Mesothelial cell of epicardium (in vitro differentiated cells): ENCODE measurements at places on chromosomes 1 and 21.
A peak's percentile ranks its signal among the peaks of the same experiment; 100 is the strongest.

- DNase-seq = no peak
These were observed 2.7 kb downstream of the FAM131C start for GRCh38 chr1:16070640-16071355.

DNA sequence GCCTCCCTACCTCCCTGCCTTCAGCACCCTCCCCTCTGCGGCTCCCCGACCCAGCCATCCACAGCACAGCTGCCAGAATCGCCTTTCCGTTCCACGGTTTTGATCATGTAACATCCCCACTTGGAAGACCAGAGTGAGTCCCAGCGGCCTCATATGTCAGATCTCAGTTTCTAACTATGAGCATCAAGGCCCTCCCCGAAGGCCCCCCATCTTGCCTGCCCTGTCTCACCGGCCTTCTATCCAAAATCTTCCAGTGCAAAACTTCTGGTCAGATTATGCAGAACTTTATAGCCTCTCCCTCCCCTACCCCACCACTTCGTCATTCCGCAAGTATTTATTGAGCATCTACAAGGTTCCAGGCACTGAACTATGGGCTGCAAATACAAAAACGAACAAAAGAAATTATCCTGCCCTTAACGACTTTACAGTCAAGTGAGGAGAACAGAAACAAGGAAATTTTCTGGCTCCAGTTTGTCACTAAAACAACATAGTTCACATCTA lies 20.3 kb upstream of the LMX1A start:
- DNase-seq = no peak

DNA sequence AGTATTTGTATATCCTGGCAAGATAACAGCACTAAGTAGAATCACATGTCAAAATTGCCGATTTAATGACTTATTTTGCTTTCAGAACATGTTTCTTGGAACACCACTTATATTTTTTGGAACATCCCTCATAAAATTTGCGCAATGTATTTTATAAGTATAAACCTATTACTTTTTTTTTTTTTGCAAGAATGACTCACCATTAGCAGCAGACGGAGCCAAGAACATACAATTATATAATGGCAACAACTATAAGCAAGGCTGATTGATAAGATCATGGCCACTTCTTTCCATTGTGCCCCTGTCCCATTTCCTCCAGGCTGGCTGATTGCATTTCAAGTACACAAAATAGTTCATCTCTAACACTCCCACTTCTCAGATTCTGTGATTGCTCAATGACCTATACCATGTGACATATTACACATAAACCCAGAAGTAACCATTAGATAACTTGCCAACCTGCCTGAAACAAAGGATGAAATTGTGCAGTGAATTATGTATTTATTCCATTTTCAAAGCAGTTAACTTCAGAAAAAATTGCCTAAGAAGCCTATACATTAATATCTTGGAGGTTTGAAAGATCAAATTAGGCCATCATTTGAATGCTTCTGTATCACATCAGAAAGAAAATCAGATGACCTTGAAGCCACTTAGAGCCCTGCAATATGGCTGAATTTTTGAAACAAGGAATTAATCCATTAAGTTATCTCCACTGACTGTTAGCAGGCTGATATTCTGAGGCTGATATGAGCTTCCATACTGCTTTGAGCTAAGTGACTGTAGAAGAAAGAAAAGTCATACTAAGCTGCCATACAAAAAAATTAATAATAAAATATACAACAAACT lies 77.8 kb upstream of the PRMT6 start:
- no peak for DNase-seq

GRCh38 chr1:46303872-46304326 lies 401 bp downstream of the UQCRH start:
- DNase-seq = no peak

- DNase-seq = no peak
These were observed 73.7 kb downstream of the CAPZB start for GRCh38 chr1:19411612-19412011.

GRCh38 chr1:156698995-156699394 lies 6.4 kb downstream of the CRABP2 start:
- DNase-seq = no peak

DNA sequence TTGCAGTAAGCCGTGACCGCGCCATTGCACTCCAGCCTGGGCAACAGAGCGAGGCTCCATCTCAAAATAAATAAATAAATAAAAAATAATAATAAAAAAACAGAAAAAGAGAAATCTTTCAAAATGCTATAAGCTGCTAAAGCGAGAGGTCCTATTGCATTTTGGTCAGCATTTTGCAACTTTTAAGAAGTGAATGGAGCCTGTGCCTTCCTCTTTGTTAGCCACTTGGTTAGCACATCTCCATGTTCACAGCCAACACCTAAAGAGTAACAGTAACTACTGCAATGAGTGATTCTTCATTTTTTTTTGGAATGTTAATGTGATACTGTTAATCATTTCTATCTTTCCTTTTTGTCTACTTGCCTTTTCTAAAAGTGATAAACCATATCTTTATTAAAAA lies 80.6 kb downstream of the ERG start:
- DNase-seq = no peak

DNA sequence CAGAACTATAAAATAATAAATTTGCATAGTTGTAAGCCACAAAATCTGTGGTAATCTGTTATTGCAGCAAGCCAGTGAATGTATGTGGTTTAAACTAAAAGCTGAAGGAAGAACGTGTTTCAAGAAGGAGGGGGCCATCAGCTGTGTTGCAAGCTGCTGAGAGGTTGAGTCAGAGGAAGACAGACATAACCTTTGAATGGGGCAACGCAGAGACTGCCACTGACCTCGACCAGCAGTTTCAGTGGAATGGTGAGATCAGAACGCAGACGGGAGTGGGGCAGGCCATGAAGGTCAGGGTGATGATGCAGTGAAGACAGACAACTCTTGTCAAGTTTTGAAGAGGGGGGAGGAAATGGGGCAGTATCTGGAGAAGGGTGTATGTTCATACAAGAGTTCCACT lies 23.2 kb upstream of the QSOX1 start:
- DNase-seq = no peak

- no peak for DNase-seq
These were observed 112.1 kb downstream of the PHTF1 start for GRCh38 chr1:113647164-113647563.

DNA sequence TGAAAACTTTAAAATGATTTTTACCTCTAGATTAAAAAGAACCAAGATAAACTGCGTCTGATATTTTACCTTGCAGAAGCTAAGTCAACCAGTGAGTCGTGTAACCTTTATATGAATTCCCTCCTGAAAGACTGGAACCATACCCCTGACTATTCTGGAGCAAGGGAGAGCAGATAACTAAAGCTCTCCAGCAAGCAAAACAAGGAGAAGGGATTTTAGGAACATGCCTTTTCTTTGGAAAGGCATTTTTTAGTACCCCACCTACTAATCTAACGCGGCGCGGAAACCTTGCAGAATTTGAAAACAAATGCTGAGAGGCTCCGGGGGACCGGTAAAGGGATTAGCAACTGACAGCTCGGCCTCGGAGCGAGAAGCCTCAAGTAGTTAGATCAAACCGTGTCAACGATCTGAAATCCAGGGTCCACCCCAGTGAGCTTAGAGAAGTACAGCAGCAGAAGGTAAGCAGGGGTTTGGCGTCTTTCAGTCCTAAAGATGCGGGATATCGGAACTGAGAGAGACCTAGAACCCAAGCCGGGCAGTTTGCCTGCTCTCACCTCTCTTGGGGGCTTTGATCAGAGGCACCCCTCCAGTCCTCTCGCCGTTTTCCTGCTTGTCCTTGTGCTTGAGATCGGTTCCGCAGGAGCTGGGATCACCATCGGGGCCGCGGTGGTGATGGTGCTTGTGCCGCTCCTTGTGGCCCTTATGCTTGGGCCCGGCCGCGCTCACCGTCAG lies 954 bp downstream of the RSBN1 start:
- DNase-seq = no peak

DNA sequence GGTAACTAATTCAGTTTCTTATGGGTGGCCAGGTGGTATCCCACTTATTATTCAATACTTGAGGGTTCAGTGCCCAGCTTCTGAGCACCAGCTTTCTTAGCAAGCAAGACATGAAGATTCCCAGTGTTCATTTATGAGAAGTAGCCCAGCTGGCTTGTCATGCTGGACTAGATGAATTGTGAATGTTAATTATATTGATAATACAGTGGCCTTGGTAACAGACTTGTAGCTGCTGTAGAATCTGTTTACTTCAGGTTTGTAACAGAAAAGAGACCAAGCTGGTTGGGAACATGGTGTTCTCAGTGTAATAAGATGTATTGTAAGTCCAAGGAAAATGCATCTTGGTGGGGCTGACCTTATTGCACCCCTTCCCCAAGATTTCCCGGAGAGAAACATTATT lies 10.1 kb downstream of the AHCYL1 start:
- DNase-seq = no peak

DNA sequence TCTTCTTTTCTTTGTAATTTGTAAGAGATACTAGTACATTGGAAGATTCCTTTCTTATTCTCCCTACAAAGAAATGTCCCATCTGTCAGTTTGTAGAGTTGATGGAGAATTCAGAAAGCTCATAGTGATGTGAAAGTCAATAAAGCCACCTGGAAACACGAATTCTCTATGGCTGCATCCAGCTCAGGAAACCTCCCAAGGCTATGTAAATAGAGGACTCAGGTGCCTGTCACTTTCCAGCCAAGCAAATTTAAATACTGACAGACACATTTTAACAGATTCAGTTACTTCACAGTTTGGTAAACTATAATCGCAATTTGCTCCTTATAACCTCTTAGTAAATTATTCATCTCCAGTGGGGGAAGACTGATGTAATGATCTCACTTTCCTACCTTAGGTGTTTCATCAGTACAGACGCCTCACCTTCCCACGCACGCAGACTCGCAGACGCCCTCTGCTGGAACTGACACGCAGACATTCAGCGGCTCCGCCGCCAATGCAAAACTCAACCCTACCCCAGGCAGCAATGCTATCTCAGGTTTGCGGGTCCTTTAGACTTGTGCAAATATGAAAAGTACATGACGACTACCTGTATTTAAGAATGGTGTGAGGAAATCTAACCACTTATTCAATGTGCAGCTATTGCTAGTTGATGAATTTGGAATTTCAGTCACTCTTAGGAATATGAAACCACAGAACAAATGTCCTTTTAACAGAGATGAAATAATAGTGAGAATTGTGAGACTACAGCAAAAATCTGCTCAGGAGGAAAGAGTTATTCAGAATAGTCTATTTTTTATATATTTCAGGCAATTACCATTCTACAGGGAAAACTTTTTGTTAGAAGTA lies 60.6 kb downstream of the PTPRC start:
- DNase-seq = peak; percentile 69

DNA sequence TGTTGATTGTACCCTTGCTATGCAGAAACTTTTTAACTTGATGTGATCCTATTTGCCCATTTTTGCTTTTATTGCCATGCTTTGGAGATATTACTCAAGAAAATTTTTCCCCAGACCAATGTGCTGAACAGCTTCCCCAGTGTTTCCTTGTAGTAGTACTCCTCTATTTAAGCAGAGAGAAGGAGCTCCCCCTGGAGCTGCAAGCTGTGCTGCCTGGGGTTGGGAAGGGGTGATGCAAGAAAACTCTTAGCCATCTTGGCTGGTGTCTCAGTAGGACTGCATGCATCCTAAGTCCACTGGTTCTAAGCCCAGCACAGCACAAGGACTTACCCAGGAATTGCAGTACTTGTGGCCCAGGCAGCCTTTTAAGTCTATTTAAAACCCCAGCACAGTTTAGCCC lies 121.6 kb downstream of the NTMT2 start:
- DNase-seq = no peak

DNA sequence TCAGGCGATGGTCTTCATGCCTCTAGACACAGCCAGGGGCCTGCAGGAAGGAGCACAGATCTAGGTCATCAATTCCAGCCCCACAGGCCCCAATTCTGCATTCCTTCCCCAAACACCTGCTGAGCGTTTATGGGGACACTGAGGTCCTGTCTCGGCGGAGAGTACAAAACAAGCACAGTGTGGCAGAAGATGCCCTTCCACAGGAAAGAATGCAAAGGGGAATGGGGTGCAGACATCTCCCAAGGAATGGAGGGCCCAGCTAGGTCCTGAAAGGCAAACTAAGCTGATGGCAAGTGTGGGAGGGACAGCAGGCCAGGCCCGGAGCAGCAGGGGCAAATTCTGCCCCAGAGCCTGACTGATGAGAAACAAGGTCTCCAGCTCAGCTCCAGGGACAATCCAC lies 3.5 kb upstream of the S100A8 start:
- no peak for DNase-seq

GRCh38 chr1:176560681-176561080 lies 97.7 kb downstream of the PAPPA2 start:
- DNase-seq = no peak

DNA sequence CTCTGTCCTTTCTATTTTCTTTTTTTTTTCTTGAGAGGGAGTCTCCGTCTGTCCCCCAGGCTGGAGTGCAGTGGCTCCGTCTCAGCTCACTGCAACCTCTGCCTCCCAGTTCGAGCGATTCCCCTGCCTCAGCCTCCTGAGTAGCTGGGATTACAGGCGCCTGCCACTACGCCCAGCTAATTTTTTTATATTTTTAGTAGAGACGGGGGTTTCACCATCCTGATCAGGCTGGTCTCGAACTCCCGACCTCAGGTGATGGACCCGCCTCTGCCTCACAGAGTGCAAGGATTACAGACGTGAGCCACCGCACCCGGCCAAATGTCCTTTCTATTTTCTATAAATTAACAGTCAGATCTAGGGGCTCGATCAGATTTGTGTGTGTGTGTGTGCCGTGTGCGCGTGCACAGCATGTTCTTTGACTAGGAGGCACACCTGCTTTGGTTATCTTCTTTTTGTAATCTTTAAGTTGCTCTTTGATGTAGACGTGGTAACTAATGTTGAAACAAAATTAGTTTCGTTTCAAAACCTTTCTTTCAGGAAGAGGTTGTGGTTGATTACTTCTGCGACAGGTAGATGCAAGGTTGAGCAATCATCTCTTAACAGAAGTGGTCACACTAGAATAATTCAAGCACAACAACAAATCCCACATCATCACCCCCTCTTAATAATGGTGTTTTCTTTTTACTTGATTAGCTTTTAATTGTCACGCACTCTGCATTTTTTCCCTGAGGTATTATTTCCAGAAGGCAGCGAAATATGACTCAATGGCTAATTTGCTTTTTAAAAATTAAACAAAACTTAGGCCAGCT lies 779 bp upstream of the DEGS1 start:
- DNase-seq = no peak

DNA sequence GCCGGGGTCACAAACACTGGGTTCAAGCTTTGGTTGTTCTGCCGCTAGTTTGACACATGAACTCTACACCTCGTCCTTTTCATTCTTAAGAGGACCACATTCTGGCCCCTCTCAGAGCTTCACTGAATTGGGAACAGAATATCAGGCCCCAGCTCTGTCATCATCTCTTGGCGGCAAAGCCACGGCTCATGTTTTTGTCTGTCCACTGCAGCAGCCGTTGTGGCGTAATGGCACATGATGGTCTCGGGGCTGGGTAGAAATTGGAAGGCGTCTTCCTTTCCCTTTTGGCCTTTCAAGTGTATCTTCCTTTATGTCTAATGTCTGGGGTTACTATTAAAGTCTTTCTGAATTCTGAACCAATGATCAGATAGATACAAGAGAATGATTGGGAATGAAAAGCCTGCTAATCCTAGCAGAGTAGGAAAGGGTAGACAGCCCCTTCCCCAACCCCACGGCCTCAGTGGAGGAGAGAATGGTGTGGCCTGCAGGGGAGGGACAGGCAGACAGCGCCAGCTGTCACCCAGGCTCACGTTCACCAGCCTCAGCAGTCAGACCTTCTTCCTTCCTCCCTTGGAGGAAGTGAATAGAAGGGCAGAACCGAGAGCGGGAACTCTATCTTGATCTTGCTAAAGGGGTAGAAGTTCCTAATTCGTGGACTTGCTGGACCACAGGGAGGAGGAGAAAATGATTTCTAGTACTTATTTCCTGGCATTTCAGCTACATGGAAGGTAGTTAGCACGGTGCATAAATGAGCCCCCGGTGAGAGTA lies 498.1 kb downstream of the KIF26B start:
- DNase-seq = no peak
